ENCODE measurements at places on chromosomes 4 and X. TPM values are rescaled to one million over a fixed set of nuclear protein-coding genes. Genes with fewer than 3 reads are reported as not detected.

MAGEA8 gene
- total RNA-seq = not detected

- no peak for DNase-seq
Measured at GRCh38 chr4:28469886-28470285, 1609.2 kb downstream of the STIM2 start.

DNA sequence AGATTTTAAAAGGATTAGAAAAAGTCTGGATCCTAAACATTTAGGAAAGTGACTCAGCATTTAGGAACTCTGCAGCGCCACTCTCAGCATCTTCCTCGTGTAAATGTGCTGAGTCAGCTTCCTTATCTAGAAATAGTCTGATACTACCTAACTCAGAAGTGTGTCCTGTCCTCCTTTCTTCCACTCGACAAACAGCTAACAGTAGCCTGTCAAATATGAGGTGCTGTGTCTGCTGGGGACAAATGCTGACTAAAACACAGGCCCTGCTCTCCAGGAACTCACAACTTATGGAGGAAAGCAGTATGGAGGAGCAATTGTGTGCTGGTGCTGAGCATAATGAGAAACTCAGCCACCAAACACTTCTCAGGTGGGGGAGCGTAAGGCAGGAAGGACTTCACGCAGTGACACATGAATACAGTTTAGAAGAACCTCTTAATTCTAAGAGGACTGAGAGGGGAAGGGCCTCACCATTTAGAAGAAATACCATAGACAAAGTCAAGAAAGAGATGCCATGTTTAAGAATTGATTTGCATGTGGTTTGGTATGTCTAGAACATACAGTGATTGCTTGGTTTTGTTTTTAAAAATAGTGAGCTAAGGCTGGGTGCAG is 125.3 kb downstream of the SOWAHB start:
- peak; percentile 72 for DNase-seq

DNA sequence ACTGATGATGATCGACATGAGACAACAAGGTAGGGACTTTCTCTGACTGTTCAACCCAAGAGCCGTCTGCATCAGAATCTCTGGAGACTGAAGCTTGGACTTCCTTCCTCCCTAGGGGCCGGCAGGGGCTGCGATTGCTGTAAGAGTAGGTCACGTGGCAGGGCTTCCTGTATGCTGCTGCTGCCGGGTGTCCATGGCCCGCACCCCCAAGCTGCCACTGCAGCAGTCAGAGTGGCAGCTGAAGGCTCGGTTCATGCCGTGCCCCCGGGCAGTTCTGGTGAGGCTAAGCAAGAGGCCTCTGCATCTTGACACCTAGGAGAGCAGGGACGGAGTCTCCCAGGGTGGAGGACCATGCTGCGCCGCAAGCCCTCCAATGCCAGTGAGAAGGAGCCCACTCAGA is at the start of gene SASH3:
Gene SASH3 (plus strand): TSS at position 203 of the 400 bp plus-strand sequence. CDS start 149 bp downstream, at position 352.
- DNase-seq = no peak

IL21 gene
- not detected for total RNA-seq

DNA sequence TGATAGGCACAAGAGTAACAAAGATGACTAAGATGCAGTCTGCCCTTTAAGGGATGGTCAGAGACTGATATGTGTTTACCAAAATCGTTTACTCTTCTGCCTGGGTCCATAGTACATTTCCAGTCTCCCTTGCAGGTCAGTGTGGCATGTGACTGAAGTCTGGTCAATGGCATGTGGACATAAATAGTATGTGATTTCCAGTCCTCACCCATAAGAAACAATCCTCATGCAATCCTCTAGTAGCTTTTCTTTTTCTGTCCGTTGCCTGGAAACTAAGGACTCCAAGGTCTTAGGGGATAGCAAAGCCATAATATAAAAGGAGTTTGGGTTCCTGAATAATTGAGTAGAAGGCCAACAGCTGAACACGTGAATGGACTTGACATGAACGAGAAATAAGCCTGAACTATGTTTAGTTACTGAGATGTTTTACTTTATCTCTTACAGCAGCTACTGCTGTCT is 1.1 kb downstream of the SLC9B2 start:
- peak; percentile 16 for DNase-seq

- peak; percentile 28 for DNase-seq
Measured at GRCh38 chrX:23373129-23373804, 38.6 kb downstream of the PTCHD1 start.

- no peak for DNase-seq
Measured at GRCh38 chr4:103244251-103244650, 46.1 kb upstream of the CENPE start.

GRCh38 chr4:177182166-177182565 is 127.5 kb upstream of the NEIL3 start:
- no peak for DNase-seq

GRCh38 chrX:145552643-145553042 is 265.0 kb upstream of the SLITRK2 start:
- no peak for DNase-seq

DNA sequence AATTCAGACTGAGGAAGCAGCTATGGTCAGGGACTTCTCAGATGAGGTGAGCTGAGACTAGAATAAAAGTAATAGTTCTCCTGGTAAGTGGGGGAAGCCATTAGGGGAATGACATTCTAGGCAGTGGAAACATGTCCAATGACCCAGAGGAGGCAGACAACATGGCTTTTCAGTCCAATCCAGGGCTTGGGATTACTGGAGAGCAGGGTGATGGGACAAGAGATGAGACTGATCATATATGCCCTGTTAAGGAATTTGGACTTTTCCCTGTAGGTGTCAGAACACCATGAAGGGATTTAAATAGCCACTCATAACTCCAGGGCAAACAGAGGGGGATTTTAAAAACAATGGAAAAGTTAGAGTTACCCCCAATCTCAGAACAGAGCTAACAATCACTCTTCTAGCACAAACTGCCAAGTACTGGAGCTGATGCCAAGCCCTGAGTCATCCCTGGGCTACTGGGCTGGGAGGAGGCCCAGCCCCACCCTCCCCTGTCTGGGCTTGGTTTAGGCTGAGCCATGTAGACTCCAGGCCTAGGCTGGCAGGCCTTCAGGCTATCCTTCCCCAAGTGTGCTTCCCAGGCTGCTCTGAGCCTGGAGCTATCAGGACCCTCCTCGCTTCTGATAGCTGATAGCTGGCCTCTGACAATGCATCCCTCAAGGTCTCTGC is 22.7 kb upstream of the MSN start:
- peak; percentile 96 for DNase-seq

DNA sequence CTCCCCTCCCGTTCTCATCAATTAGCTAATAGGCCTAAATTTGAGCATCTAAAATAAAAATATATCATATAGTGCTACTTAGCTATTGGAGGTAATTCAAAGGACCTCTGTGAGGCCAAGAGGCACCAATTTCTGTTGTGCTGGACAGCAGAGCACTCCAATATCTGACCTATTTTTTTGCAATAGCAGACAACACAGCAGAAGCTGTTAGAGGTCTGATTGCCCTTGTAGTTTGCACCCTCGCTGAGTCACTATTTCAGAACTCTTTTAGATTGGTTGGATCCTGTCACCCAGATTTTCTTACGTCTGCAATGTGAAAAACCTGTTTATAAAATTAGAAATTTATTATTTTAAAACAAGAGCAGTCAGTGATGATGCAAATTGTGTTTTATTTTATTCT is 184.1 kb downstream of the CEP135 start:
- no peak for DNase-seq

- no peak for DNase-seq
Measured at GRCh38 chrX:53587795-53588420, 98.6 kb downstream of the HUWE1 start.

DNA sequence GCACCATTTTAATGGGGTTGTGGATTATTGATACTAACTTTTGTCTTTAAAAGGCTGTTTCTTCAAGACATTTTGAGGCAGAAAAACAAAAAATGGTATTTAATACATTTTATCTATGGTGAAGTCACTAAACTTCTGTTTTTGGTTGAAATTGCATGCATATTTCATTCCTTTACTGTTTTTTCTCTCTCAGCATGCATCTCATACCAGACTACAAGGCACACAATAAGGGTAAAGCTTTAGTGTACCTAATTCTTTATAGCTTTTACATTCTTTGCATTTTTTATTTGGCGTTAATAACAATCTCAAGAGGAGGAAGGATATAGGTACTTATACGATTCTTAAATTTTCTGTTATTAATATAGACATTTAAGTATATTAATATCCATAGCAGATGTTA is 151.0 kb upstream of the DKK2 start:
- DNase-seq = no peak

- peak; percentile 8 for DNase-seq
Measured at GRCh38 chr4:121072224-121073003, at the start of gene NDNF. Gene NDNF, minus strand, starts transcription at chr4:121072535. Its CDS starts 26,698 bp downstream, at chr4:121045837.

DNA sequence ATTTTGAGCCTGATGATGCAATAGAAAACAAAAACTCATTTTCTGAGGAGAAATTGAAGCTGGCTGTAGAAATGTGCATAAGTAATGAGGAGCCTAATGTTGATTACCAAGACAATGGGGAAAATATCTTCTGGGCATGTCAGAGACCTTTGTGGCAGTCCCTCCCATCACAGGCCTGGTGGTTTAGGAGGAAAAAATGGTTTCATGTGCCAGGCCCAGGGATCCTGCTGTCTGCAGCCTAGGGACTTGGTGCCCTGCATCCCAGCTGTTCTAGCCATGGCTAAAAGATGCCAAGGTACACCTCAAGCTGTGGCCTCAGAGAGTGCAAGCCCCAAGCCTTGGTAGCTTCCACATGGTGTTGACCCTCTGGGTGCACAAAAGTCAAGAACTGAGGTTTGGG is 128.7 kb upstream of the ARHGEF9 start:
- DNase-seq = no peak

DNA sequence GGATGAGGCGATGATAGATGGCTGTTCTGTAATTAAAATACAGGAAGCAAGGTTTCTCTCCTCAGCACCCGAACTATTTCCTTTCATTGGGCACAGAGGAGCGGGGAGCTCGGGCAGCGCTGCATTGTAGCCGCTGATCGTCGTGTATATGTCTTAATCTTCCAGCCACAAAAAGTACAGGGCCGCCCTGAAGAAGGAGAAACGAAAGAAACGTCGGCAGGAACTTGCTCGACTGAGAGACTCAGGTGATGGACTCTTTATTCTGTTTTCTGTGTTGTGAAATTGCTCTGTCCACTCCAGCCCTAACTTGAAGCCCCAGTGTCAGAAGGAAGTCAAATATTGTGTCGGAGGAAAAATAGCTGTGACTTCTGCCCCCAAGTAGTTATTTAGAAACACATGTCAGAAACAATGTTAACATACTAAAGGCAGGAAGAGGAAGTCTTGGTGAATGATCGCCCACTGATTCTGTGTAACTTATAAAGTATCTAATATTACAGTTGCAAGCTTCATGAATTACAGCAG is 546 bp downstream of the ZRSR2 start:
- peak; percentile 16 for DNase-seq

GRCh38 chrX:108211301-108211700 is 119.7 kb downstream of the ATG4A start:
- no peak for DNase-seq

FDCSP gene
- not detected for total RNA-seq

GRCh38 chrX:47224266-47224895 is 5.9 kb downstream of the CDK16 start:
- DNase-seq = no peak

DNA sequence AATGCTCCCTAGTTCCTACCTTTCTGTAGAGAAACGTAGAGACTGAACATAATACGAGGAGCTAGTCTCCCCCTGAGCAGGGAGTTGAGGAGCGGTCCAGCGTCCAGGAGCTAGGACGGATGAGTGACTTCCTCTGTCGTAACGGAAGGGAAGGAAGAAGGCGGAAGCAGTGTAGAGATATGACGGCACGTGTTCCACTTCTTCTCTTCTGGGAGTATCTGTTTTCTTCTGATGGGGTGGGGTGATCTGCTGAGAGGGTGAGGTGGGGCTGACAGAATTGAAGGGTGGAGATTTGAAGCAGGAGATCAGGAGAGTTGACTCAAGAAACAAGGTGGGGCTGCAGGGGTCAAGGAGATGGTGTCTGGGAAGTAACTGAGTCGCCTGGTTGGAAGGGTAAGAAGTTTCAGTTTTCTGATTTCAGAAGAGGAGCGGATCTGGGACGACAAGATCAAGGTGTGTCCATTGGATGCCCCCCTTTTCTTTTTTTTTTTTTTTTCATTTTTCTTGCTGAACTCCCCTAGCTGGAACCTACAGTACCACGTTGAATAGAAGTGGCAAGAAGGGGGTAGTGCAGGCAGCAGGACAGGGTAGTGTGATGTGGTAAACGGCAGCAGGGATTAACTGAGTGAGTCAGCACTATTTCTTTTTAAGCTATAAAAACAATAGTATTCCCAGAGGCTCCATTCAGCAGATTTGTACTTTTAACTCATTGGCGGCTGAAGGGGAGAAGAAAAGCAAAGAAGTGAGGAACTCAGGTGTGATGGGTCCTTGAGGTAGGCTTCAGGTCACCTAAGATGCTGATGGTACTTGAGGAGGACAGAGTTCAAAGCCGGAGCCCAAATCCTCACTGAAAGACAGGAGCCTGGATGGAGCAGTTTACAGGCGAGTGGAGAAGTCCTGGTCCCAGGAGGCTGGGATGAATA is 50.8 kb upstream of the SETD7 start:
- DNase-seq = peak; percentile 42

DNA sequence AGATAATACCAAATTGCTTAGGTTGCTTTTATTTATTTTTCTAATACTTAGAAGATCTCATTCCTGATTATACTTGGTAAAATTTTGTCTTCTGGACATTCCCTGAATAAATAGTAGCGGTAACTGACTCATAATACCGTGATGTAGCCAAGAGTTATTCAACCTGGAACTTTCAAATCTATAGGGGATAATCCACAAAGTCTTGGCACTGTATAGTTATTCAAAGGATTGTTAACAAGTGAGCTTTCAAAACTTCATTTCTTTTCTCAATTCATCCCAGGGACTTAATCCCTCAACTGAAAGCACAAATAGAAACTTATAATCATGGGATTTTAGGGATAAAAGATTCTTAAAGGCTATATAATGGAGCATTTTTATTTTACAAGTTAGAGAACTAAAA is 1383.3 kb downstream of the FAM133A start:
- DNase-seq = no peak

- peak; percentile 37 for DNase-seq
Measured at GRCh38 chr4:140052050-140052449, 101.9 kb downstream of the MAML3 start.

DNA sequence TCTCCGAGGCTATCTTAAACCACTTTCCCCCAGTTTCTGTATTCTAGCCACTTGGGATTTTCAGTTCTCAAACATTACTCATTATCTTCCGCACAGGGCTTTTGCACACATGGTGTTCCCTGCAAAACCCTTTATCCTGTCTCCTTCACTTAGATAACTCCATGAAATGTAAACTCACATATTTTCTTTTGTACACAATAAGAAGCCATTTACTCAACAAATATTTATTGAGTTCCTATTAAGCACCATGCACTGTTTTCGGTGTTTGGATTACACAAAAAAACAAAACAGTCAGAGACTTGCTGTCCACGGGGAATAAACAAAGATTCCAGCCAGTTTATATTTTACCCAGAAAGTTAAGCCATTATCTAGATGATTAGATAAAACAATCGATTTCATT is 42.5 kb upstream of the UNC5C start:
- no peak for DNase-seq

SRD5A3 gene
- 4.7 TPM for total RNA-seq
